ENCODE measurements at places on chromosomes 4 and X.

DNA sequence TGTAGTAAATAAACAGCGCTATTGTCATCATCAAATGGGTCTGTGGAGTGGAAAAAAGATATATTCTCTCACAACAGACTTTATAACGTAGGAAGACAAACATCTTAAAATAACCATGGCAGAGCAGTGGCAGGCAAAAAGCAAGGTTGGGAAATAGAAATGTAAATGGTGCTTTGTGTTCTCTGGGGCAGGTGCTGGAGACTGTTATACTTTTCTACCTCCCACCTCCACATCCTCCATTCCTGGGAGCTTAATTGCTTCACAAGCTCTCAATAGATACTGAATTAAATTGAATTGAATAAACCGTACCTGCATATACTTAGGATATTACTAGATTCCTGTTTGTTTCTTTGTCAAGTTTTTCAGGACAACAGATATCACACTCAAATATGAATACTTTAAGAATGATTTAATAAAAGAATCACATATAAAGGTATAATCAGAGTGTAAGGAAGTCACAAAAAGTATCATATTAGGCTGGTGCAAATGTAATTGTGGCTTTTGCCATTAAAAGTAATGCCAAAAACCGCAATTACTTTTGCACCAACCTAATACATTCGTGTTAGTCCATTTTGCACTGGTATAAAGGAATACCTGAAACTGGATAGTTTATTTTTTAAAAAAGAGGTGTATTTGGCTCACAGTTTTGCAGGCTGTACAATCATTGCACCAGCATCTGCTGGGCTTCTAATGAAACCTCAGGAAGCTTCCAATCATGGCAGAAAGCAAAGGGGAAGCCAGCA, 367.3 kb downstream of the GRIA2 start:
- DNase-seq = no peak

GRCh38 chrX:11214346-11215190, 78.6 kb upstream of the AMELX start:
- DNase-seq = no peak

GRCh38 chrX:65994519-65995506, 45.1 kb downstream of the VSIG4 start:
- DNase-seq = no peak

- DNase-seq = no peak
Measured at GRCh38 chr4:7526929-7527535, 92.3 kb upstream of the PSAPL1 start.

GRCh38 chr4:78477276-78477675, 74.3 kb upstream of the ANXA3 start:
- no peak for DNase-seq

DNA sequence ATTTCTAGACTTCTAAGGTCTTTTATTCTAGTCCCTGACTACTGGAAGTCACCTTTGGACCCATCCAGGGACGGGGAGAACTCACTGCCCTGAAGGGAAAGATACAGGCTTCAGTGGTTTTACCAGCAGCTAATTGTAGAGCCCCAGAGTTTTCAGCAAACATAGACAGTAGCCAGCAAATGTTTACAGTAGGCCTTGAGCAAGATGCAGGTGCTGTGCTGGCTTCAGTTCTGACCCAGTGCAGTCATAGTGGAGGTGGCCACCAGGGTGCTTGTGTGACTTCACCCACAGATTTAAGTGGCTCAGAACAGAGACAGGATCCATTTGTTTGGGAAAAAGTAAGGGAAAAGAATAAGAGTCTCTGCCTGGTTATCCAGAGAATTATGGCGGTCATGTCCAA, 384.4 kb upstream of the AR start:
- no peak for DNase-seq

- DNase-seq = no peak
Measured at GRCh38 chr4:153452658-153453378, 13.3 kb upstream of the TMEM131L start.

GRCh38 chrX:105564501-105564900, 257.8 kb upstream of the NRK start:
- no peak for DNase-seq

DNA sequence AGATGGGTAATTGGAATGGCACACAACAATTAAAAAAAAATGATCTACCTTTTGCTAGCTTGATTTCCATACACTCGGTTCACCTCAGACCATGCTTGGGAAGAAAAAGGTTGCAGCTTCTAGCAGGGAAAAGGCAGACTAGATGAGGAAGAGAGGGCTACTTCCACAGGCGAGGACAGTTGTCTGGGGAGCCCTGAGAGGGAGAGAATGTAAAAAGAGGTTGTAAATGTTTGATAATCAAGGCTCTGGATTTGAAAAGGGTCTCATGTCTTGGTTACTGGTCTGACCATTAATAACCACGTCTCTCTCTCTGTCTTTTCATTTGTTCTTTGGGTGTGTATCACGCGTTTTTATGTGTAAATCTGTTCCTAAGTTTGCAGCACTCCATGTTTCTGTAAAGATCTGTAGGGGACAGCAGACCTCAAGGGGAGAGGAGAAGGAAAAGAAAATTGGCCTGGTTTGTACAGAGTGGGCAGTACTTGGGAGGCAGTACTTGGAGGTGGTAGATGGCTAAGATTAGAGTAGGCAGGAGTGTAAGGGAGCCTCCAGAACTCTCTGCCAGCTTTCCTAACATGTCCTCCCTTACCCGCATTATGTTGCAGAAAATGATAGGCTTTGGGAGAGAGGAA, 750 bp downstream of the ARMCX5 start:
- no peak for DNase-seq

DNA sequence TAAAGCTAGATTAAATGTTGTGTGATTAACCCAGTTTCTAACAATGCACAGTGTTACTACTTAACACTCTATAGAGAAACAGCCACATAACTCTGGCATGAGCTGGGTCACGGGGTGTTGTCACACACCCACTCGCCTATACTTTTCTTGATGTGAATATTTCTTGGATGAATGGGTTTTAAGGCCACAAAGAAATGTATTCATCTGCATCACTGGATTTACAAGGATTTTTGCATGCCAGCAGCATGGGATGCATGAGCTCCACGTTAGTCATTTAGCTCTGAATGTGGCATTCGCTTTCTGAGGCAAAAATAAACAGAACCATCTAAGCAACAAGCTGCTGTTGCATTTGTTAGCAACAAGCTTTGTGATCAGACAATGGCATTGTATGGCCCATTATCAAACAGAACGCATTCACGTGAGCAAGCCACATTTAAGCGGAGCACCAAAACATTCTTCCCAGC, 89.7 kb downstream of the LRP2BP start:
- no peak for DNase-seq

GRCh38 chrX:85836868-85837267, 210.5 kb downstream of the CHM start:
- no peak for DNase-seq

GRCh38 chr4:95248720-95249425, 299.9 kb downstream of the UNC5C start:
- DNase-seq = no peak

DNA sequence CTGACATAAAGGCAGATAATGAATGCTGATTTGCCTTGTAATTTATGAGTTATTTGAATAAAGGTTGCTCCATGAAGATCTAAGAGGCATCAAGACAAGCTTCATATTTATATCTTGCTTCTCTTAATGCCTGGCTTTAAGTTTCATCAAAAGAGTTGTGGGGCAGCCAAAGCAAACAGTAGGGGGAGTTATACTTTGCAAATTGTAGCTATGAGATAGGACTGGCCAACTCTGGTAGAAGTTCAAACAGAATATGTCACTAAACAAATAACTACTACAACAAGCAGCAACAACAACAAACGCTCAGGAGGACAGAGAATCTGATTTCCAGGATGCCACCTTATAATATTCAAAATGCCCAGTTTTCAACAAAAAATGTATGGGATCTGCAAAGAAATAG, 69.1 kb upstream of the PLAC1 start:
- DNase-seq = no peak

GRCh38 chrX:133214301-133214700, 3.9 kb downstream of the TFDP3 start:
- DNase-seq = no peak

GRCh38 chr4:101644516-101644915, 146.0 kb upstream of the BANK1 start:
- DNase-seq = no peak

DNA sequence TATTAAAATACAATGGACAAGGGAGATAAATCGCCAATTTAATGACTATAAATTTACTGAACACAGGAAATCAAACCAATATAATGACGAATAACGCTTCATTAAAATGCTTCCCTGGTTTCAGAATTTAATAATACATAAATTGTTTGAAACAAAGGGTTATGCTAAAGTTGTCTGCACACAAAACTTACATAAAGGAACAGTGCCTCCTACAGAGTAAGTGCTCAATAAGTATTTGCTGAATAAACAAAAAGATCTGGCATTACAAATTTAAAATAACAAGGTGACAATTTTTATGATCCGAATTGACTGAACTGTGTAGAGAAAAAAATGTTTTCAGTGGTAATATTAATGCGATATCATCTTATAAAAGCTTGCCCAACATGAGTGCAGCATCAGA, 69.6 kb downstream of the NOCT start:
- no peak for DNase-seq

GRCh38 chrX:44816367-44816766, 27.5 kb upstream of the DUSP21 start:
- no peak for DNase-seq

- no peak for DNase-seq
Measured at GRCh38 chrX:1475881-1476280, 23.2 kb upstream of the ASMTL start.

DNA sequence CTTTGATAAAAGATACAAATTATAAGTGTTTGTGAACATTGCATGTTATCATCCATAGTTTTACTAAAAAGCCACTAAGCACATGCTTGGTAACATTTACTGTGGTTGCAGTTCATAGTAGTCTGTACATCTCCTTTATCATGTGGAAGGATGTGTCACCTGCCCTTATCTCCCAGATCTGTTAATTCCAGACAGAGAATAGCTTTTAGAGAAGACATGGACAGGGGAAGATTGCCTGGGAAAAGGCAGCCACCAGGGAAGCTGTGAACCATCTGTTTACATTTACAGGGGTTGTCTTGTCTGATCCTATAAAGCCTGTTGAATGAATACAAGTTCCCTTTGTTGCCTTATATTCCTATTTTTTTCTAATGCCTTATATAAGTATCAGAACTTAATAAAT, 396.0 kb downstream of the FAT4 start:
- no peak for DNase-seq

DNA sequence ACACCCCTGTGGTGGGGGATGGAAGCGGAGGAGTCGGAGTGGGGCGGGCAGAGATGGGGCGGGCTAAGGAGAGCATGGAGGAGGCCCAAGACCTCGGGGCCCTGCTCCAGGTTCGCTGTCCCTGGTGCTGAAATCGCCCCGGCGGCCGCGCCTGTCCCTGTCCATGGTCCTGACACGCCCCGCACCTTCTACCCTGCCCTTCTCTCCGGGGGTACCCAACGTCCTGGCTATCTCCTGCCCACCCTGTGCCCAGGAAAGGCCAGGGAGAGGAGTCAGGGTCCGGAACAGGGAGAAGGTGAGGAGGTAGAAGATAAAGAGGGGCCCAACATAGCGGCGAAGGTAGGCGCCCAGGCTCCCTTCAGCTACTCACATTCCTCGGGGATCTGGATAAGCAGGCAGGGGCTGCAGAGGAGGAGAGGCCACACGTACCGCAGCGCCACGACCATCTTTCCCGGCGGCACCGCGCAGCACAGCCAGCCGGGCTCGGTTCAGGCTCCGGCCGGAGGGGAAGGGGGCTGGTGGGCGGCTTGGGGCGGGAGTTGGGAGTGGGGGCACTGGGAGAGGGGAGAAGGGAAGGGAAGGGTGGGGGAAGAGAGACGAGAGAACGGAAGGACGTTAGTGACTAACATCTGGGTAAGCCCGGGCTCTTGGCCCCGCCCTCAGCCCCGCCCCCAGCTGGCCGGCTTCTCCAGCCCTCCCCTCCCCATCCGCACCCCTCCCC, 10.4 kb downstream of the L1CAM start:
- peak; percentile 63 for DNase-seq

GRCh38 chrX:39967348-39967747, 130.4 kb downstream of the BCOR start:
- DNase-seq = no peak

All from activated CD8-positive, alpha-beta memory T cell treated with anti-CD3 and anti-CD28 coated beads for 48 hours (primary cell).